COLO829 (cell line): ENCODE measurements at places on chromosomes 16 and 17.

- DNase-seq, result no peak
Observed at GRCh38 chr17:51120357-51120738, 320 bp downstream of the SPAG9 start.

DNA sequence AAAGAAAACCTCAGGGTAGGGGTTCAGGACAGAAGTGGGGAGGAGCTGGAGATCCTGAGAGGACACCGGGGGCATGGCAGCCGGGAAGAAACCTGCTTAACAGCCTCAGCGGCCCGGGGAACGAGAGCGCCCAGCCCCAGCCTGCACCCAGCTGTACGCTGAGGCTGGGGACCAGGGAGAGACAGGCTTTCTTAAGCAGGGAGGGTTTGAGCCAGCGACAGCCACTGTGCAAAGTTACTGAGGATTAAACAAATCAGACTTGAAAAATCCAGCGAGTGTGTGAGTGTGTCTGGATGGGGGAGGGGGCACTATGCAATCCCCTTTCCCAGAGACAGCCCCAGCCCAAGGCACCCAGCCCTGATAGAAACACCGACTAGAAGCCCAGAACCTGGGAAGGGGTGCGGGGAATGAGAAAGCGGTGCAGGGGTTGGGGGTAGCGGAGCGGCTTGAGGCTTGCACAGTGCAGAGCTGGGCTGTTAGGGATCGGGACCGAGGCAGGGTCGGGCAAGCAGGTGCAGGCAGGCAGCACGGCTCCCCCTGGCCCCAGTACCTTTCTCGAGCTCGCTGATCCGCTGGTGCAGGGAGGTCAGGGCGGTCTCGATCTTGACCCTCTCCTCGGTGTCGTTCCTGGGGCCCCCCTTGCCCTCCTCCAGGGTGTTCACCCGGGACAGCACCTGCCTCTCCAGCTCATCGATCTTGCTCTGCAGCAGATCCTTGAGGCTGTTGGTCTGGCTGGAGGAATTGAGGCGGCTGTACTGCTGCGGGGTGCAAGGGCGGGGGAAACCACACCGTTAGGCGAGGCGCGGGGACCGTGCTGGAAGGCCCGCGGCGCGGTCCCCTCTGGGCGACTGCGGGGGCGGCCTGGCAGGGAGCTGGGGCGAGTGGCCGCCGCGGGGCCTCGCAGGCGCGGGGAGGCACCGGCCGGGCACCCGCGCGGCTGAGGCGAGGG is 1.2 kb downstream of the NPTX1 start:
- no peak for DNase-seq

DNA sequence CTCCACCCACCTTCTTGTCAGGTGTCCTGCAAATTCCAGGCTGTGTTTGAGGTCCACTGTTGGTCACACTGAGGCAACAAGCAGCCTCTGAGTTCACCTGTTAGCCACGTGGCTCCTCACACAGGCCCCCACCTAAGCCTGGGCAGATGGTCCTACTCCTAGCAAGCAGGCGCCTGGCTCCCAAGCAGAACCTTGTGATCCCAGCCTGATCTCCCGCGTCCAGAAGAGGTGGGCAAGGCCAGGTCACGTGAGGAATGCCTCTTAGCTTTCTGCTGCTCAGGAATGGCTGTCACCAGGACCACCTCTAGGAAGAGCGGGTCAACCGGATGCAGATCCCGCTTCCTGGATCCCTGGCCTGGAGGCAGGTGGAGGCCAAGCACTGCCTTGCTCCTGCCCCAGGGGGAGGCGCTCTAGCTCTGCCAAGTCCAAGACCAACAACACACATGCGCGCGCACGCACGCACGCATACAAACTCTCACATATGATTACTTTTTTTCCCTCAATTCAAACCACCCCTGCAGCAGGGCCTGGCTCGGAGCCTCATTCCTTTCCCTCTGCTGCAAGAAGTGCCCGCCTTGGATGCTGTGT is 9.5 kb downstream of the CYB561 start:
- DNase-seq, result no peak

DNA sequence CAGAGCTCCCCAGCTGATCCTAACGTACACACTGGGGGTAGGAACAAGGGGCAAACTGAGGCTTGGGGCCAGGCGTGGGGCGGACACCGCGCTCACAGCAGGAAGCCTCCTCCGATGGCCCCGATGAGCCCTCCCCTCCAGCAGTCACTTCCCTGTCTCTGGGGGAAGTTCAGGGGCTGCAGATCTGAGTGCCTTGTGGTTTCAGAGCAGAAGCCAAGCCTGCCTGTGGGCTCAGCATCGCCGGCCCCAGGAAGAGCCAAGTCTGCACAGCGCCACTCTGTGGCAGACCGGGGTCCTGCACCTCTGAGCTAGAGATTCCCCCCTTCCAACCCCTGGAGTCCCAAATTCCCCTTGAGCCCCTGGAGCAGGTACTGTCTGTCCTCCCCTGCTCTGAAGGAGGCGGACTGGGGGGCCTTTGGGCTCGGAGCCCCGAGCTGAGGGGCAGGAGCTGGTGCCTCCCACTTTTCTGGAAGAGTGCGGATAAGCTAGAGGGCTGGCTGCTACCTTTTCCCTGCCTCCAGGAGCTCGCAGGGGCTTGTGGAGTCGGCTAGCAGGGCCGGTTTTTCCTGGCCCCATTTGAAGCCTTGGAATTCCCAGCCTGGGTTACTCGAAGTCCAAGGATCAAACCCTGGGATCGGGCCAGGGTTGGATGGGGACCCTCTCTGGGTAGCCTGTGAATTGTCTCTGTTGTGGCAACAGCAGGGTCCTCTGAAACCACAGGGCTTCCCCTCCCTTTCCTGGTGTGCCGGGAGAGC is 2.9 kb downstream of the GSE1 start:
- DNase-seq, result peak; percentile 70

DNA sequence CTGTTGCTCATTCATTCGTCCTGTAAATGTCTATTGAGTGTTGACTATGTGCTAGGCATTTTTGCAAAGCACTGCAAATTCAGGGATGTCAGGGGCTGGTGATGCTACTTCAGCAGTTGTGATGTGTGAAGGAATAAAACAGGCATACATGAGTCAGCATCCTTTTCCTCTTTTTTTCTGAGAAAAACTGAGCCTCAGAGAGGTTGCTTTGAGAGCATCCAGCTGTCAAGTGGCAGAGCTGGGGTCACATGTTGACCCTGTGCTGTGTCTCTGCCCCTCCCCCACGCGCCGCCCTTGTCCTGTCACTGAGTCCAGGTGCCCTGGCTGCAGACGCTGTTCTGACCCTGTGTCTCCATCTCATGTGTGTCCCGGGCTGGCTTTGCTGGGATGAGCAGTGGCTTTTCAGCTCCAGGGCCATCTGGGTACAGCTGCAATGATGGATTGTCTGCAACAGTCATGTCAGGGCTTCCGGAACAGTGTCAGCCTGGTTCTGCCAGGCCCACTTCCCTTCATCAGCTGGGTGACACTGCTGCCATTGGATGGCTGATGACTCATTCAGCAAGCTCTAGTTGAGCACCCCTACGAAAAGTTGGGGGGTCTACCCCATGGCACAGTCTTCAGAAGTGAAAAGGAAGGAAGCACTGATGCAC is 14.9 kb downstream of the SEC14L5 start:
- DNase-seq, result no peak
